ENCODE measurements at places on chromosomes 6 and 20.

DNA sequence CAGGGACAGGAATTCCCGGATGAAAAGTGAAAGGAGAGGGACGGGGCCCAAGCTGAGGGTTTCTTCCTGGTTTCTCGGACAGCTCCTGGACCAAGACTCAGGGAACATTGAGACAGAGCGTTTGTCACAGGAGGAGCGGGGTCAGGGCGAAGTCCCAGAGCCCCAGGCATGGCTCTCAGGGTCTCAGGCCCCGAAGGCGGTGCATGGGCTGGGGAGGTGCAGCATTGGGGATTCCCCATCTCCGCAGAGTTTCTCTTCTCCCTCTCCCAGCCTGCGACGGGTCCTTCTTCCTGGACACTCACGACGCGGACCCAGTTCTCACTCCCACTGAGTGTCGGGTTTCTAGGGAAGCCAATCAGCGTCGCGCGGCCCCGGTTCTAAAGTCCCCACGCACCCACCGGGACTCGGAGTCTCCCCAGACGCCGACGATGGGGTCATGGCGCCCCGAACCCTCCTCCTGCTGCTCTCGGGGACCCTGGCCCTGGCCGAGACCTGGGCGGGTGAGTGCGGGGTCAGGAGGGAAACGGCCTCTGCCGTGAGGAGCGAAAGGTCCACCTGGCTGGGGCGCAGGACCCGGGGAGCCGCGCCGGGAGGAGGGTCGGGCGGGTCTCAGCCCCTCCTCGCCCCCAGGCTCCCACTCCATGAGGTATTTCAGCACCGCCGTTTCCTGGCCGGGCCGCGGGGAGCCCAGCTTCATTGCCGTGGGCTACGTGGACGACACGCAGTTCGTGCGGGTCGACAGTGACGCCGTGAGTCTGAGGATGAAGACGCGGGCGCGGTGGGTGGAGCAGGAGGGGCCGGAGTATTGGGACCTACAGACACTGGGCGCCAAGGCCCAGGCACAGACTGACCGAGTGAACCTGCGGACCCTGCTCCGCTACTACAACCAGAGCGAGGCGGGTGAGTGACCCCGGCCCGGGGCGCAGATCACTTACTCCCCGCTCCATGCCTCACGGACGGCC is 54.6 kb upstream of the POLR1H start:
- DNase-seq: no peak

DNA sequence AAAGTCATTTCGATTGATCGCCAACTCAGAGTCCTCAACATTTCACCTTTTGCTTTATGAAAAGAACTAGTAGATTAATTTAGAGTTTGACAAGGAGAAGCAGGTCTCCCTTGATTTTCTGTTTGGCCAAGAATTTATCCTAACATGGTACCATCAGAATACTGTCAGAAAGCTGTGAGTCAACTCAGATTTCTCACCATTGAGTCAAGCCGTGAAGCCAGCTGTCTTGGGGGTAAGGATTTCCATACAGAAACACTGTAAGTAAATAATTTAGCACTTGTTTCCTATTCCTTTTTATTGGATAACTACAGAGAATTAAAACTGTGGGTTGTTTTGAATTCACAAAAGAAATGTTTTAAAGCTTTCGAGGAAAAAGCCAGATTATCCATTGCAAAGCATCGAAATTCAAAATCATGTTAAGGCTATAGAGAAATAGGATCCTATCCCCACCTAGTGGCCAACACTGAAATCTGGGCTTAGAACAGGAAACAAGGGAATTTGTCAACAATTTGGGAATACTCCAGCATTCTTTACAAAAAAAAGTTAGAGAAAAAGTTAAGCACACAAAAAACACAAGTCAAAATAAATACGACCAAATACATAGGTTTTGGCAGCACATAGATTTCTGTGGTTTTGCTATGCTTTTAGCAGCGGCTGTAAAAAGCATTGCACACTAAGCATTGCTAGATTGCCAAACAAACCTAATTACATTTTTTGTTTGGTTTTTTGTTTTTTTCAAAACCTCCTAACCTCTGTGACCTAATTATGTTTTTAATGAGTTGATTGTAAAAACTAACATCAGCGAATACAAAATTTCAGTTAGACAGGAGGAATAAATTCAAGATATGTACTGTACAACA is 44.2 kb downstream of the COL11A2 start:
- peak; percentile 59 for DNase-seq

- DNase-seq: no peak
Measured at GRCh38 chr6:156585859-156586258, 191.3 kb upstream of the ARID1B start.

GRCh38 chr6:112149236-112149635 is 61.8 kb downstream of the FAM229B start:
- DNase-seq: no peak

- no peak for DNase-seq
Measured at GRCh38 chr6:31305703-31306219, 33.9 kb upstream of the HLA-C start.

GRCh38 chr6:154543628-154544027 is 33.1 kb upstream of the CNKSR3 start:
- DNase-seq: no peak

- DNase-seq: peak; percentile 69
Measured at GRCh38 chr20:11305406-11305805, 612.3 kb upstream of the BTBD3 start.

DNA sequence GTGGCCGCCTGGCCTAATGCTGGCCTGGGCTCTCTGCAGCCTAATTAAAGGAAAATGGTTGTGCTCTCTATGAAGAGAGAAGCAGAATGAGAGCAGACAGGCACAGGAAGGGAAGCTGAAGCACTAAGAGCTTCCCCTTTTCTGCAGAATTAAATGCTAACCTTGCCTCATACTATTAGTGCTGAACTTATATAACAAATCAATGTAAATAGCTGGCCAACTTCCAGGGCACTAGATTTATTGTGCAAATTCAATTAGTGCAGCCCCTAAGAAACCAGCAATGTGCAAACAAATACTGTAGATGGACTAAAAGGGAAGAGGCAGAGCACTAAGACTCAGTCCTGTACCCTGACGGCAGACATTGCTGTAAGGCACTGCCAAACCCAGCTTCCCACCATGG is 36.1 kb upstream of the INSM1 start:
- DNase-seq: no peak

Data from bronchial epithelial cell (primary cell).